ENCODE measurements at places on chromosomes 13 and 19. TPM values are rescaled to one million over a fixed set of nuclear protein-coding genes. Genes with fewer than 3 reads are reported as not detected.

N4BP2L1 gene
- 33.5 TPM for total RNA-seq

PSG6 gene
- not detected for total RNA-seq

GPR4 gene
- 0.09 TPM for total RNA-seq

CPB2 gene
- total RNA-seq: 0.05 TPM

GRCh38 chr13:95002126-95002525, 289.8 kb upstream of the SOX21 start:
- DNase-seq: no peak

DNA sequence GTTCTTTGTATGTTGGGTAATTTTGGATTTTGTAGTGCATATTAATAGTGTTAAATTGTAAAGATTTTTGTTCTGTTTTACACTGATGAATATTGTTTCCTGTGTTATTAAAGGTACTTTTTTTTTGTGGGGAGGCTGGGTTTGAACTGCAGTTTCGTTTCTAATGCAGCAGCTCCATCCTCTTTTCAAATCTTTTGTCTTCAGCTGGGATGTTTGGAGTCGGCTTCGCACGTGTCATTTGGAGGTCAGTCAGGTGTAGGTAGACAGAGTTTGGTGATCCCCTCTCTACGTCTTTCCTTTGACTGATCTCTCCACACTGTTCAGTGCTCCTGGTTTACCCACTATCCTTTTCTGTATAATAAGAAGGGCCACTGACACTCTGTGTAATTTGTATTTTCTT, 30.3 kb downstream of the TDRD3 start:
- DNase-seq: no peak

GRCh38 chr19:1455336-1456120, 5.6 kb downstream of the APC2 start:
- no peak for DNase-seq

DNA sequence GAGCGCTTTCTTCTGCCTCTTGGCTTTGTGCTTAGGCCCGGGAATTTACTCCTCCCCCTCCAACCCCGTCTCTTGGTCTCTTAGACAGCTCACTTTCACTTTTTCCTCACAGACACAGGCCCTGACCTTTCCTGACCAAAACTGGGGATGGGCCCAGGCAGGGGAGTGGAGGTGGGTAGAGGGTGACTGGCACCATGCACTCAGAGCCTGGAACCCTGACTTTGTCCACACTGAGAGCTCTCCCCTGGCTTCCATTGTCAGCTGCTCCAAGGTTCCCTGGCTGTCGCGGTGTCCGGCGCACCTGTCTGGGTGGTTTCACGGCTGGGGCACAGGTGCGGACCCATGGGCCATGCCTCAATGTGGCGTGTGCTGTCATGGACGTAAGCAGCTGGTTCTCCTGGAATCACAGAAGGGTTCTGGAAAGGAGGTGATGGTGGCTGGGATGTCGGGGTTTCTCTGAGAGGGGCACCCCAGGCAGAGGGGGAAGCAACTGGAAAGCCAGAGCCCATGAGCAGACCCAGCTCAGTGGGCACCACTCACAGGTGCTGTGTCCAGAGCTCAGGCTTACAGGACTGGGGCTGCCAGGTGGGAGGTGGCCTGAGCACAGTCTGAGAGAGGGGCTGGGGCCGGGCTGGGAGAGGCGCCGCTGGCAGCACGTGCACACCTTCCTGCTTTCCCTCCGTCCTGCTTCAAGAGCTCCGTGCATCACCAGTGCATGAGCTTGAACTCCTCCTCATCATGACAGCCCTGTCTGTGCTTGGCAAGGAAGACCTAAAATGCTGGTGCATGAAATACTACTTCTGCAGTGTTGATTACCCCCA, 28.0 kb upstream of the C1QTNF9 start:
- DNase-seq: no peak

DNA sequence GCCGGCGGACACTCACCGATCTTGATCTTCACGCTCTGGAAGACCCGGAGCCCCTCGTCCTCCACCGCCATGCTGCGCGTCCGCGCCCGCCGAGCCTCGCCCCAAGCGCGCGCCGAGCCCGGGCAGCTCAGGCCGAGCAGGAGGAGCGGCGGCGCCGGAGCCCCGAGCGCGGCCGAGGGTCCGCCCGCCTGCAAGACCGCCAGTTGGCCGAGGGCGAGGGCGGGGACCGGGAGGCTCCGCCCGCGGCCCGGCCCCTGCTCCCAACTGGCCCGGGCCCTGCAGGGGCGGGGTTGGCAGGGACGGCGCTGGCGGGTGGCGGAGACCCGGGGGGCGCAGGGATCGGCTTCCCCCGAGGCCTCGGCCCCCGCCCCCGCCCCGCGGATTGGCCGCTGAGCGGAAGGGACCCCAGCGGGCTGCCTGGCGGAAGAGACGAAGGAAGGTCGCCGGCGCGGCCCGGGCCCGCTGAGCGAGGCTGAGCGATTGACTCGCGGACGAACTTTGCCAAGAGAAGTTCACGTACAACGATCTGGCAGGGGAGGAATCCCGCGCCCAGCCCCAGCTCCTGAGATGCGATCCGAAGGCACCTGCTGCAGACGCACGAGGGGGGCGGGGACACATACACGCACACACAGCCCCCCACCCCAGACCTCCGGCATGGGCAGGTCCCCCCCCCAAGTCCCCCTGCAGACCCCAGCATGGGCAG, at the start of gene RASA3:
Gene RASA3, minus strand, starts transcription at position 205 of the 703 bp plus-strand sequence. Its CDS starts 134 bp downstream, at position 71.
- no peak for DNase-seq

DNA sequence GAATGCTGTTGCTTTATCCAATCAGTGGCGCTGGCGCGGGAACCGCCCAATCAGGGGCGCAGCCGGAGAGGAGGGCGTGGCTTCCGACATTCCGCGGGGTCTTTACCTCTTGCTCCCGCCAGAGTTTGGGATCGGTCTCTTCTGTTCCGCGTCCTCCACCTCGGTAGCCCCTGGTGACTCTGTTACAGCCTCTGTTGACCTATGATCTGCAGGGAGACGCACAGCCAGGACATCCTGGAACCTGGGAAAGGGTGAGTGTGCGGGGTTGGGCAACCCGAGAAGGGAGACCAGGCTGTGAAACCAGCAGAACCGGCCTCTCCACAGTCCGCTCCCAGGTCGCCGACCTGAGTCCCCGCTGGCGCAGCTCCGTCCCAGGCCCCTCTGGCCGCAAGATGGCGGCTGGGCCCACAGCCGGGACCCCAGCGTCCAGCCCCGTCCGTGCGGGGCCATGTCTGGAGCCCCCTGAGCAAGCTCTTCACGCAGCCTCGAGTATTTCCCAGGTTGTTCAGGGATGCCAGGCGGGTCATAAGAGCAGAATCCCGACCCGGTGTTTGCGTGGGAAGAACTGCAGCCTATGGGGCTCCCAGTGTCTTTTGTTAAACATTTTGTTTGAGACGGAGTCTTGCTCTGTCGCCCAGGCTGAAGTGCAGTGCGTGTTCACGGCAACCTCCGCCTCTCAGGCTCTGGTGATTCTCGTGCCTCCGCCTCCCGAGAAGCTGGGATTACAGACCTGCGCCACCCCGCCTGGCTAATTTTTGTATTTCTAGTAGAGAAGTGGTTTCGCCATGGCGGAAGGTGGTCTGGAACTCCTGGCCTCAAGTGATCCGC, 4.4 kb upstream of the ZNF681 start:
- DNase-seq: peak; percentile 72

DNA sequence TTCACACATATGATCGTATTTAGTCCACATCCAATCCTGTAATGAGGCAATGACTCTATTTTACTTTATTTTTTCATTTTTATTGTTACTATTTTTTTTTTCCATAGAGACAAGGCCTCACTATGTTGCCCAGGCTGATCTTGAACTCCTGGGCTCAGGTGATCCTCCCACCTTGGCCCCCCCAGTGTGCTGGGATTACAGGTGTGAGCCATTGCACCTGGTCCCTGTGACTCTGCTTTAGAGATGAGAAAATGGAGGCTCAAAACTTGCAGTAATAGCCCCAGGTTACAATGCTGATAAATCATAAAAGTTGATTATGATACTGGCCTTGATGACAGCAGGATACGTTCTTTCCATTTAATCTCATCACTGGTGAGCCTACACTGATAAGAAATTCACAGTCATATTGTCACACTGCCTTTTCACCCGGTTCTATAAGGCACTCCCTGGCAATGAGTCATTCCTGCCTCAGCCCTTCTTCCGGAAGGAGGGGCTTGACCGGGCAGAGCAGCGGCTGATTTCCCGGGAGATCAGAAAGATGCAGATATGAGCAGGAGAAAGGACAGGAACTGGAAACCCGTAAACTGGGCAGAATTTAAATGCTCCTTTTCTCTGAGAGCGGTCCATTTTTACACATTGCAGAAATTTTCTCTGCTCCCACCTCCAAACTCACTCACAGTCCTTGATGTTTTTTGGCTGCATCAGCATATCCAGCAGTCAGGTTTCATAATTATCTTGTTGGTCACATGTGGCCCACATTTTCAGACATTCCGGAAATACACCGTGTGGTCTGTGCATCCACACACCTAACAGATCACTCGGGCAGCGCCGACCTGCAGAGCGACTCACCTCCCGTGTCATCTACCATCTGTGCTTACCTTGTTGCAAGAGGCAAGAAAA, 616.4 kb downstream of the EFNB2 start:
- DNase-seq: no peak

- no peak for DNase-seq
Measured at GRCh38 chr19:58434217-58434616, 5.7 kb downstream of the ZNF132 start.

DNA sequence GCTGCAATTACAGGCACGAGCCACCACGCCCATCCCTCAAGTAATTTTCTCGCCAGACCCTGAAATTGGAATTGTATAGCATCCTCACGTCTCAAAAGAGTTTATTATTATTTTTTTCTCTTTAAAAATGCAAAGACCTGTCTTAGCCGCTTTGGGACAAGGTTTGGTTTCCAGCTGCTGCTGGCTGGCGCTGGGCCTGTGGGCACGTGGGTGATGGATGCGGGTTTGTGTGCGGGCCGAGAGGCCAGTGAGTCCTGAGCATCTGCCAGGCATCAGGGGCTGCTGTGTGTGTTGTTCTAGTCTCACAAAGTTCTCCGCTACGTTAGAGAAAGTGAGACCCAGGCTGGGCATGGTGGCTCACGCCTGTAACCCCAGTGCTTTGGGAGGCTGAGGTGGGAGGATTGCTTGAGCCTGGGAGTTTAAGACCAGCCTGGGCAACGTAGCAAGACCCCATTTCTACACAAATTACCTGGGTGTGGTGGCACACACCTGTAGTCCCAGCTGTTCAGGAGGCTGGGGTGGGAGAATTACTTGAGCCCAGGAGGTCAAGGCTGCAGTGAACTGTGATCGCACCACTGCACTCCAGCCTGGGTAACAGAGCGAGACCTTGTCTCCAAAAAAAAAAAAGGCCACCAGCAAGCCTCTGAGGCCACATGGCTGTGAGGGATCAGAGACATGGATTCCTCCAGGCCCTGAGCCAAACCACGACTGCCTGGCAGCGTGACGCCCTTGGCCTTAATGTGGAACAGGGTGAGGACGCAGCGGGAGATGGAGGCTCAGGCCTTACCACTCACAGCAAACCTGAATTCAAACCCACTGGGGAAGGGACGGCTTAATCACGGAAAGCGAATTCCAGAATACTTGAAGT, 4.7 kb upstream of the TMPRSS9 start:
- no peak for DNase-seq

DNA sequence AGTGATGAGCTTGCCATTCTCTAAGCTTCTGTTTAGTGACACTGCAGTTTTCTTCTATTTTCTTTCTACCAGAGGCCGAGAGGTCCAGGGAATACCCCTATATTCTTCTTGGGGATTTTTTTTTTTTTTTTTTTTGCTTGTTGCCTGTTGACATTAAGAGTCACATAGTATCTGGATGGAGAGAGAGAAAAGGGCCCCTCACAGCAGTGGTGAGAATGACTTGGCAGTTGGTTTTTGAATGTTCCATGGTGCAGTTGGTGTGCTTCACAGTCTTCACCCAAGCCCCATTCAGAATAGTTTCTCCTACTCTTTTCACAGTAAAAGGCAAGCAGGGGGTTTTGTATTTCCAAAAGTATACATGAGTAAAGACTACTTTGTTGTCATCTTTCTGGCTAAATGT, 577.9 kb downstream of the LMO7 start:
- DNase-seq: no peak

DNA sequence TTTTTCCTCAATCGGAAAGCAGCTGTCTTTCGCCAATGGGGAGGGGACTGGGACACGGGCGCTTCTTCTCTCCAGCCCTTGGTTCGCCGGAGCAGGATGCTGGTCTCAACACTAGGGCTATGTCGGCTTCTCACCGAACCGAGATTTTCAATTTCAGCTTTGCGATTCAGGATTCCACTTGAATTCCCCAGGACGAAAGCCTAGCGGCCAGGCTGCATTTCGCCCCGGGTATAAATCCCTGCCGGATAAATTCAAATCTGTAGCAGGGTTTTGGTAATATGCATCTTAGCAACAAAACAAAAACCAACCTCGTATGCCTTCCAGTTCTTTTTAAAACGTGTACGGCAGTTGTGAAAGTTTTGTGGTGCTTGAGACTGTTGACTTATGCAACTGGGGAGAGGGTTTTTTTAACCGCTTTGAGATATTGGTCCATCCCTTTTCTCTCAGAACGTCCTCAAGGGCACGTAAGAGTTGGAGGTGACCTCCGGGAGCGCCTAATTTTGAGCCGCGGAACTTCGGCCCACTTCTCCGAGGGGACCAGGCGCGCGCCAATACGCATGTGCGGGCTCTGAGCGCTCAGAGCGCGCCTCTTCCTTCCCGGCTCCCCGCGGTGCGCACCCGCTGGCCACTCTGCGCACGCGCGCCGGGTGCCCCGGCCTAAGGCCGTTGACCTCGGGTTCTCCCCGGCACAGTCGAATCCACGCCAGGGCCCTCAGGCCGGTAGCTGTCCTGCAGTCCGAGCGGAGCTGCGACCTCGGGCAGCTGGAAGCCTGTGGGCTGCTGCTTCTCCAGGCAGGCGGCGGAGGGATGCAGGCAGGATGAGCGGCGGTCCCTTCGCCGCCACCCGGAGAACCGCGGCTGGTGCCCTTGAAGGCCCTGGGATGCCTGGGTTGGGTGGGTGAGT, 7.6 kb downstream of the POU4F1 start:
- no peak for DNase-seq

DNA sequence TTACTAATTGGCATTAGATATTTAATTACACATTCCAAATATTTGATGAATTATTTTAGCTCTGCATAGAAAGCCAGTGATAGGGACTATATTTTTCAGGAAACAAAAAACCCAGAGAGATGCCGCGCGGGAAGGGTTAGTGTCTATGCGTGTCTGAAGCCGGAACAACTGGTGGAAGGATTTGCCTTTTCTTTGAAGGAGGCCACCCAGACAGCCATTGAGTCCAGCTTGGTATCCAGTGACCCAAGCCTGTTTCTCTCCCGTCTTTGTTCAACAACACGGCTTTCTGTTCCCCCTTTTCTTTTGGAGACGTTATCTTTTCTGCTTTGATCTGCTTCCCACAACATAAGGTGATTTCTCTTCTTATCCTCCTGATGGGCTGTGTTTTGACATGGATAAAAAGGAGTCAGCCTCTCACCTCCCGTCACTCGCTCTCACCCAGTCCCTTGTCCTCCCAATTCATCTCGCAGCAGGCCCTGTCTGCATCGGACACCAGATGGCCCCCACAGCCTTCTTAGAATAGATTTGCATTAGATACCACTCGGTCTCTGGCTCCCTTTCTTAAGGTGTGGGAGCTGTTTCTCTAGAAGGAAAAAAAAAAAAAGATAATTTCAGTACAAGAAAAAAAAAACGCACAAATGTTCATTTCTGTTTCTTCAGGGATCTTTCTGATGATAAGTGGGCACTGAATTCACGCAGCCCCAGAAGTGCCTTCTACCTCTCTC, 361.8 kb downstream of the ZNF536 start:
- no peak for DNase-seq

Measured in thymus (tissue), 14 donors.